ENCODE measurements at places on chromosomes 6 and 20.

- DNase-seq = peak; percentile 58
Observed at GRCh38 chr20:1934156-1934555, 38.9 kb downstream of the SIRPA start.

- no peak for DNase-seq
Observed at GRCh38 chr6:89794324-89794723, 25.3 kb downstream of the MDN1 start.

GRCh38 chr6:136994782-136995181 is 50.0 kb downstream of the IL20RA start:
- DNase-seq = no peak

DNA sequence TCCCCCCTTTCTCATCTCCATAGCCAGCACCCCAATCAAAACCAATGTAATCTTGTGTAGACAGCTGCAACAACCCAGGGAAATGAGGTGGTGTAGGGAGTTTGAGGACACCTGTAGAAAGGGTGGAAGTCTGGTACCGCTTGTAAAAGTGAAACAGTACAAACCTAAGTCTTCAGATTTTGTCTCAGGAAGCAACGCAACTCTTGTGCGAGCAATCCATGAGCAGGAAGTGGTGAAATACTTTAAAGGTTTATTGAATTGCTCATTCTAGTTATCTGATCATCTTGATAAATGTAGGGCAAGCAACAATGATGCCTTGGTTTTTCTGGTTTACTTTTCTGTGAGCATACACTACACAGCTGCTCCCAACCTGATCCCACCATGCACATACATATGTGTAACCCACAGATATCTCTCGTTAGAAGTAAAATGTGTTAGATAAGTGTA is 71.1 kb upstream of the THEMIS start:
- DNase-seq = peak; percentile 25

DNA sequence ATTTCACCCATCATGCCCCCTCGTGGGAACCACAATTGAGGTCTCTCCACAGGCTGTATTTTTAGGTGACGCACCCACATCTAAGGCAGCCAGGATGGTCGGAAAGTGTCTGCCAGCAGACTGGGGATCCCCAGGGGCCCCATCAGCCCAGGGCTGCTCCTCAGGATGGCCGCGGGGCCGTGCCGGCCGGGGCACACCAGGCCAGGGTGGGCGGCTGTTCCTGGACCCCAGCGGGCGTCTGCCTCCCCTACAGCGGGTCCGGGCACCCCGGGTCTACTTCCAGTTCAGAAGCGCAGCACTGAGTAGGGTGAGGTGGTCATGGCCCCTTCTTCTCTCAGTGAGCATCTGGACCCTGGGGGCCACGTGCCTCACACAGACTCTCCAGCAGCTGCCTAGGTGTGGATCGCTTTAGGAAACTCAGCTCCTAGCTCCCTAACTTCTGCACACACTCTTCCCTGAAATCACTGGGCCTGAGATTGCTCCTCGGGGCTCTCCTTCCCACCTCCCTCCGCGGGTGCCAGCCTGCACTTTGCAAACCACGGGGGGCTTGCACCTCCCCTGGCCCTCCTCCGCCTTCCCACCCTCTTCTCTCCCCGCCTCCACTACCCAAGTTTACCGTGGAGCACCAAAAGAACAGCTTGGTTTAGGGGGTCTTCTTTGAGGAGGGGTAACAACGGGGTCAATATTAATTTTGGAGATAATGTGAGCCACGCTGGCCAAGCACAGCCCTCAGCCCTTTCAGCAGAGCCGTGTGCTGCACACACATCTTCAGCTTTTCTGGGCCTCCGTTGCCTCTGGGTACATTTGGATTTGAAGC is 14.2 kb upstream of the FOXC1 start:
- DNase-seq = no peak

- no peak for DNase-seq
Observed at GRCh38 chr6:142722012-142722411, 223.0 kb downstream of the HIVEP2 start.

GRCh38 chr6:165260462-165260861 is 48.9 kb downstream of the C6orf118 start:
- no peak for DNase-seq

DNA sequence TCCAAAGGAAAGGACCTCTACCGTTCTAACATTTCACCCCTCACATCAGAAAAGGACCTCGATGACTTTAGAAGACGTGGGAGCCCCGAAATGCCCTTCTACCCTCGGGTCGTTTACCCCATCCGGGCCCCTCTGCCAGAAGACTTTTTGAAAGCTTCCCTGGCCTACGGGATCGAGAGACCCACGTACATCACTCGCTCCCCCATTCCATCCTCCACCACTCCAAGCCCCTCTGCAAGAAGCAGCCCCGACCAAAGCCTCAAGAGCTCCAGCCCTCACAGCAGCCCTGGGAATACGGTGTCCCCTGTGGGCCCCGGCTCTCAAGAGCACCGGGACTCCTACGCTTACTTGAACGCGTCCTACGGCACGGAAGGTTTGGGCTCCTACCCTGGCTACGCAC is 18.8 kb downstream of the PRDM1 start:
- DNase-seq = no peak

- DNase-seq = no peak
Observed at GRCh38 chr6:112743323-112743722, 396.2 kb downstream of the RFPL4B start.

DNA sequence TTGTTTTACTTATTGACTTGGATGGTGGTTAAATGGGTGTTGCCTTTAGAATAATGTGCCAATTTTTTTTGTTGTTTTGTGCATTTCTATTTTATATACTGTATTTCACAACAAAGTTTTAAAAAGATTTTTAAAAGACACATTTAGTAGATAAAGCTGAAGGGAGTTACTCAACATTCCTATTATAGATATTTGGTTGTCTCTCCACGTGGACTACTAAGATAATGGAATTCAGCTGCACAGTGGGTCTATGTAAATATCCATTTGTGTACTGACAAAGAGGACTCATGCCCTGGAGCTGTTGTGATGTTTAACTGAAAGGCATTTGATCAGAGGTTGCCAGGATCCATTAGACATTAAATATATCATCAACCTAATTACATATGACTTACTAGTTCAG is 23.2 kb upstream of the FAM135A start:
- DNase-seq = no peak

DNA sequence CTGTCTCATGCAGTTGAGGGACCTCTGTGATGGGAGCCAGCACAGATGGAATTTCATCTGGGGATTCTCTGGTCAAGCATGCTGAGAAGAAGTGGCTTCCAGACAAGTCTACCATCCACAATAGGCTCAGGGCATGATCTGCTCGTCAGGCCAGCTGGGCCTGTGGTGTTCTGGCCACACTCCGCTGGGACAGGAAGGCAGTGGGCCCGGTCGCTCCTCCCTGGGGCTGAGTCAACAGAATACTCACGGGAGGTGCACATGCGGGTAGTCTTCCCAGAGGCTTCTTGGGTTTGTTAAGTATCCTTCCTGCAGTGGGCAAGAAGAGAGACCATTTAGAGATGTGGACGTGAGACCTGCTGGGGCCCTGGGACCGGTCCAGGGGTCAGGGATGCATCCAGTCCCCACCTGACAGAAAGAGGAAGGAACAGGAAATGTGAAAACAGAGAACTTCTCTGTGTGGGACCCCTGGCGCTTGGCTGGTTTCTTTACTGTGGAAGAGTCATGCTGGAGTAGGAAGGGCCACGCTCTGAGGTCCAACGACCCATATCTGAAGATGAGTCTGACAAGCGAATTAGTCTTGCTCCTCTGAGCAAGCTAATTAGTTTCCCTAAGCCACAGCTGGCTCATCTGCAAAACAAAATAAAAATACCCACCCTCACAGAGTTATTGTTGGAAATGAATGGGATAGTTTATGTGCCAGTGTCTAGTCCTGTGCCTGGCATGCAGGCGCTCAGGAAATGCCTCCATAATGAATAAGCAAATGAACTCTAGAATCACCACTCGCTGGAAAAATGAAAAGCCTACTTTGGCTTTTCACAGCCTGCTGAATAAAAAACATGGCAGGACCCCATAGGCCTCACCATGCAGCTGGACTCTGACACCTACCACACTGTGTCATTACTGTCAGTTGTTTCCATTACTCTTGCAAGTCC is 67.3 kb downstream of the TRAM2 start:
- DNase-seq = no peak

- no peak for DNase-seq
Observed at GRCh38 chr6:119209452-119210205, 131.2 kb upstream of the FAM184A start.

GRCh38 chr6:30542915-30543314 is 13.4 kb downstream of the GNL1 start:
- DNase-seq = no peak
